Left hindlimb (tissue), 1 donor: ENCODE measurements at places on chromosomes 11 and 22.

- DNase-seq = no peak
Measured at GRCh38 chr22:18119409-18120110, 9.0 kb downstream of the TUBA8 start.

GRCh38 chr11:111945198-111945597 is 8.1 kb downstream of the DIXDC1 start:
- DNase-seq = no peak

DNA sequence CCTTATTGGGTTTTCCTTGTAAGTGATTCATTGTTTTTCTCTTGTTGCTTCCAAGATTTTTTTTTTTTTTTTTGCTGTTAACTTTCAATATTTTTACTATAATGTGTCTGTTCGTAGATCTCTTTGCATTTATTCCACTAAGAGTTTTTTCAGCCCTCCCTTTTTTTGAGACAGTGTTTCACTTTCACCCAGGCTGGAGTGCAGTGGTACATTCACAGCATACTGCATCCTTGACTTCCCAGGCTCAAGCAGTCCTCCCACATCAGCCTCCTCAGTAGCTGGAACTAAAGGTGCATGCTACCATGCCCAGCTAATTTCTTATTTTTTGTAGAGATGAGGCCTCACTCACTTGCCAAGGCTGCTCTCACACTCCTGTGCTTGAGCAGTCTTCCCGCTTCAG is 1282.0 kb upstream of the CNTN5 start:
- DNase-seq = no peak

DNA sequence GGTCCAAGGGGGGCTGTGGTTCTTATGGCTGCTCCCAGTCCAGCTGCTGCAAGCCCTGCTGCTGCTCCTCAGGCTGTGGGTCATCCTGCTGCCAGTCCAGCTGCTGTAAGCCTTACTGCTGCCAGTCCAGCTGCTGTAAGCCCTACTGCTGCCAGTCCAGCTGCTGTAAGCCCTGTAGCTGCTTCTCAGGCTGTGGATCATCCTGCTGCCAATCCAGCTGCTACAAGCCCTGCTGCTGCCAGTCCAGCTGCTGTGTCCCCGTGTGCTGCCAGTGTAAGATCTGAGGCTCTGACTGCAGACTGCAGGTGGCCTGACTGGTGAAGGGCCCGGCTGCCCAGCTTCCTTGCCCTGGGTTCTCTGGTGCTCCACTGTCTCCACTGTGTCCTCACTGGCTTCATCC is 696 bp downstream of the KRTAP5-5 start:
- no peak for DNase-seq

DNA sequence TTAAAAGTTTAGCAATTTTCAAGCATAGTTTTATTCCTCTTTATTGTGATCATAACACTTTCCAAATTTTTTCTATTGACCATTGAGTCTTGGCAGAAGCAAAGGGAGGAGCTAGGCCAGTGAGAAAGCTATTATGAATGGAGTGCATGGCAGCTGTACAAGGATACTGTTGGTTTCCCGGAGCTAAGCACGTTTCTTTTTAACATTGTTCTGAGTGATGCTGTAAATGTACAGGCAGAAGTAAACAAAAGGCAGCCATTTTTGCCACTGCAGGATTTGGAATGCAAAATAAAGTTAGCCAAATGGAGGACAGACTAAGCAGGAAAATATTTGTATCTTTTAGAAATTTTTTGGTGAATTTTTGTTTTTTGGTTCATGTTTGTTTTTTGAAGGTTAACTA is 16.2 kb downstream of the CBL start:
- peak; percentile 34 for DNase-seq

GRCh38 chr11:112785149-112785548 is 176.1 kb upstream of the NCAM1 start:
- DNase-seq = peak; percentile 50

DNA sequence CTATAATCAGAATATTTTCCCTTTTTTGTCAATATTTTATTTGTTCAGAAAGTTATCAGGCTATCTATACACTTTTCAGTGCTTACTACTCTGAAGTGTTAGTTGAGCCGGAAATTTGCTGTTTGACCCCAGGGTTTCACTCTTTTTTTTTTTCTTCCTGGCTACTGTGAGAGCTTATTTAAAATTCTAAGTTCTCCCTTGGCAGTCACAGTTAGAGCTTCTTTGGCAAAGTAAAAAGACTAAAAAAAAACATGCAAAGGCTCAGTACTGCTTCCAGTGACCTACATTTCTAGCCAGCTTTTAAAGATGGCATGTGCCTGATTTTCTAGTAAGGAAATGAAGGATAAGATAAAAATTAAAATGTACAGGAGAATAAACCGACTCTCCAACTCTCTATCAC is 48.4 kb downstream of the ELP4 start:
- DNase-seq = no peak

DNA sequence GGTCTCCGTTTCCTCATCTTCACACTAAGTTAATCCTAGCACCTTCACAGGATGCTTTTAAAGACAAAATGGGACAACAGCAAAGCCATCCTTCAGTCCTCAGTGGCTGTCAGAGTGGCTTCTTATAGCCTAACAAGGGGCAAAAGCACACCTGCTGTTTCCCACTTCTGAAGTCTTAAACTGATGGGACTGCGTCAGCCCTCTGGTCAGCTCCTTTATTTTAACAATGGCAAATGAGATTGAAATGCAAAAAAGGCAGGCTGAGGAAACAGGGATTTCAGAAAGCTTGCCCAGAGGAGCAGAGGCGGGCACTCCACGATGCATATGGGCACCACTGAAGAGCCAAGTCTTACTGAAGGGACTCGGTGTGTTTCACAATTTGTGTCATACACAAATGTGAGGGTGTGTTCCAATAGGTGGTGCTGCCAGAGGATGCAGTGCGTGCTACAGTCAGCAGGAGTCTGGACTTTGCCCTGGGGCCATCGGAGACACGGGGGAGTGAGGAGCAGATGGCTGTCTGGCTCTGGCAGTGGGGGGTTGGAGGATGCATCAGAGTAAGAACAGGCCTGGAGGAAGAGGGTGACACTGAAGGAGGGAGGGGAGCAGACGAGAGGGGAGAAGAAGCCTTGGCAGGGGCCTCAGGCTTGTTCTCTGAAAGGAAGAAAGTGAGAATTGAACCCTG is 47.3 kb downstream of the TENM4 start:
- no peak for DNase-seq

GRCh38 chr11:70654016-70654415 is 255.7 kb downstream of the CTTN start:
- no peak for DNase-seq

DNA sequence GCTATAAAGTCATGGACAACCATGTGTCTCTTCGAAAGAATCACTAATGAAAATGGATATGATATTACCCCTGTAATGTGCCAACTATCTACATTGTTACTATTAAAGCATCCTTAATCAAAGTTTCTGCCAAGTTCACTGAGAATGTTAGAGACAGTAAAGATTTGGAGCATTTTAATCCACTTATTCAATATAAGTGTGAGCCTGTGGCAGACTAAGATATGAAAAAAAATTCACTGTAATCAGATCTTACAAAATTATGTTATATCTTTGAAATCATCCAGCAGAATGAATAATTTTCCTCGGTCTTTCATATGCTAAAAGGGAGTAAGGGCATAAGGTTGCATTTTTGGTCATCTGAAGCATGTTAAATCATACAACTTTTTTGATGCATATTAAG is 49.9 kb downstream of the MAML2 start:
- no peak for DNase-seq

GRCh38 chr11:119673759-119674336 is 55.2 kb downstream of the NECTIN1 start:
- DNase-seq = no peak

- no peak for DNase-seq
Measured at GRCh38 chr22:45254789-45255278, 14.1 kb upstream of the KIAA0930 start.

- no peak for DNase-seq
Measured at GRCh38 chr11:78094250-78094649, 14.6 kb upstream of the NDUFC2 start.

GRCh38 chr11:78214331-78215194 is 25.8 kb downstream of the USP35 start:
- no peak for DNase-seq

- peak; percentile 92 for DNase-seq
Measured at GRCh38 chr11:8810540-8811301, 100.3 kb upstream of the AKIP1 start.

GRCh38 chr22:23673826-23674690 is 16.8 kb upstream of the RGL4 start:
- DNase-seq = no peak

DNA sequence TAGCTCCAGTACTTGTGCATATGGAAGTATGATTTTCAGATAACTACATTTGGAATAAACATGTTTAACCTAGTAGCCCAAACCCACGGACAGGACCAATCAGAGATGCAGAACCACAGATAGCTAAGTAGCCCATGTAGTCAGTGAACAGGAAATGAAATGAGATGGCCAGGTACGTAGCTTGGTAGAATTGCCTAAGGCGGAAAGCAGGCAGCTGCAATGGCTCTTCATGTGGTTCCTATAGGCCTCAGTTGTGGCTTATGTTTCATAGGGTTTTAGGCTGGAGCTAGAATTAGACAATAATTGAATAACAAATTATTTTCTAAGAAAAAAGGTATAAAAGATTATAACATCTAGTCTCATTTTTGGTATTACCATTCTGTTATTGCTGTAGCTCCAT is 86.4 kb upstream of the B3GNT6 start:
- no peak for DNase-seq

DNA sequence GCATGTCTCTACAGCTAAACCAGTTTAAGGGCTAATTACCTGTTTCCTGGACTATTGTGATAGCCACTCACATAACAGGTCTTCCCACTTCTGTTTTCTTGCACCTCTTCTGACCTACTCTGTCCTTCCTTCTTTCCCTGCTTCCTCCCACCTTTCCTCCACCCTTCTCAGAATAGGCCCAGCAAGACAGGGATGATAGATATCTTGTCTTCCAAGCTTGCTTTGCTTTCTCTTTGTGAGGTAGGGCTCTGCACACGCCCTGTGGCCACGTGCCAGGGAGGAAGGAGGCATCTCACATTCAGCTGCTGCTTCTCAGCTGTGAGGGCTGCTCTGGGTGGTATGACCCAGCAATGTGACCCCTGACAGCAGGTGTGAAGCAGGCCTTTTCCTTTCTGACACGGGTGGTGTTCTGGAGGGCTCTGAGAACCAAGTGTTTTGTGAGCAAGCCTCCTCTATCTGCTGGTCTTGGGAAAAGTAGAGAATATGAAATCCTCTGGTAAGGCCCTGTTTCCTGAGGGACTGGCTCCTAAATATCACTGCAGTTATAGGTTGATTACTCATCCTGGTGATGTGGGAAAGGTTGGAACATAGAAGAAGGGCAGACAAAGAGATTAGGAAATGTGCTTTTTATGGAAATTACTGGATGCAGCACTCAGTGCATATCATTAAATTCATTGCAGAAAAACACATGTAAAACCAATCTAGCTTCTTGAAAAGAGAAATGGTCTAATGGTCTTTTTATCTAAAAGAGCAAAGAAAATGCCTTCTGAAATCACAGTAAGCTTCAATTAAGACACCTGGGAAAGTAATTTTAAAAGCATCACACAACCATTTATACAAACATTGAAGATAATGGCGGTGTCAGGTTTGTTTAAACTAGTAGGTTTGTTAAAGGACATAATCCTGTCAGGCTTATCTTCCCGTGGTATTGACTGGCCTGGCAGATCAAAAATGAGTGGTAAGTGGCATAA is 8.5 kb downstream of the AMOTL1 start:
- no peak for DNase-seq

DNA sequence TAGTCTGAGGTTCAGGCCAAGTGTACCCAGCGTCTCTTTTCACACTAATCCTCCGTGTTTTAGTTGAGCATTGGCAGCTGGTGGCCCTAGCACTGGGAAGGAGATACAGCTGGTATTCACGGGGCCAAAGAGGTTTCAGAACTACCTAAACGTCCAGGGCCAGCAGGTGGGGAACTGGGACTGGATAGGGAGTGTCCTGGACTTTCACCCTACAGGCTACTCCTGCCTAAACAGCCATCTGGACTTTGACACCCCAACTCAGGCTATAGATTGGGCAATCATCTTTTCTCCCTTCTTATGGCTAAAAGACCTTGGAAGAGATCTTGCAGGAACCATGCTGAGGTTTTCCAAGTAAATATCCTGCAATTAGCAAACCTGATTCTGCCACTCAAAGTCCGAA is 2.8 kb downstream of the SPON1 start:
- no peak for DNase-seq

GRCh38 chr22:22462813-22463567 is 45.6 kb downstream of the ZNF280B start:
- no peak for DNase-seq

DNA sequence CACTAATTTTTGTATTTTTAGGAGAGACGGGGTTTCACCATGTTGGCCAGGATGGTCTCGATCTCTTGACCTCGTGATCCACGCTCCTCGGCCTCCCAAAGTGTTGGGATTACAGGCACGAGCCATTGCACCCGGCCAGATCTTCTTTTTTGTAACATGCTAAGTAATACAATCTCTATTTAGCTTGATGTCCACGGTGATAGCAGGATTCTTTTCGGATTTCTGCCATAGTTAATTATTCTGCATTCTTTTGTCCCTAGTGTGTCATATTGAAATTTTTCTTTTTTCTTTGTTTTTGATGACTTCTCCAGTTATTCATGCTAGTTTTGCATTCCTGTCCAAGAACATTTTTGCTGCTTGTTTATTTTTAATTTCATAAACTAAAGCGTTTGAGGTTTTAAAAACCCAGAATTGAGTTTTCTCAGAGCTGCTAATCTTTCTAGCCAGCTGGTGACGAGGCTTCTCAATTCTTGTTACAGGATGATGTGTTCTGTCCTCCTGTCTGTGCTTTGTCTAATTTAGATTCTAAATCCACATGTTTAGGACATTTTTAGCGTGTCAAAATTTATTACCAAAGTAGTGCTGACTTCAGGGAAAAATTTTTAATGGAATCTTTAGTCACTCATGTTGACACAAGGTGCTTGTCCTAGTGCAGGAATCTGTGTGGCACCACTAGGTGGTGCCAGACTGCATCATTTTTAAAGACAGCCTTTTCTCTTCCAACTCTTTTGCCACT is 21.8 kb downstream of the NF2 start:
- no peak for DNase-seq

DNA sequence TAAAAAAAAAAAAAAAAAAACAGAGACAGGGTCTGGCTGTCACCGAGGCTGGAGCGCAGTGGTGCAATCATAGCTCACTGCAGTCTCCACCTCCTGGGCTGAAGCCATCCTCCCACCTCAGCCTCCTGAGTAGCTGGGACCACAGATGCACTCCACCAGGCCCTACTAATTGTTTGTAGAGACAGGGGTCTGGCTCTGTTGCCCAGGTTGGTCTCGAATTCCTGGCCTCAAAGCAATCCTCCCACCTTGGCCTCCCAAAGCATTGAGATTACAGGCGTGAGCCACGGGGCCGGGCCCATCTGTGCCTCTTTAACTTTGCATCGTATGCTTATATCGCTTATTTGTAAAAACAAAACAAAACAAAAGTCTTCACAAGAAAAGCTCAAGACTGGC is 3.1 kb downstream of the CPT1A start:
- DNase-seq = no peak
